ENCODE measurements at places on chromosomes 6 and 20.

DNA sequence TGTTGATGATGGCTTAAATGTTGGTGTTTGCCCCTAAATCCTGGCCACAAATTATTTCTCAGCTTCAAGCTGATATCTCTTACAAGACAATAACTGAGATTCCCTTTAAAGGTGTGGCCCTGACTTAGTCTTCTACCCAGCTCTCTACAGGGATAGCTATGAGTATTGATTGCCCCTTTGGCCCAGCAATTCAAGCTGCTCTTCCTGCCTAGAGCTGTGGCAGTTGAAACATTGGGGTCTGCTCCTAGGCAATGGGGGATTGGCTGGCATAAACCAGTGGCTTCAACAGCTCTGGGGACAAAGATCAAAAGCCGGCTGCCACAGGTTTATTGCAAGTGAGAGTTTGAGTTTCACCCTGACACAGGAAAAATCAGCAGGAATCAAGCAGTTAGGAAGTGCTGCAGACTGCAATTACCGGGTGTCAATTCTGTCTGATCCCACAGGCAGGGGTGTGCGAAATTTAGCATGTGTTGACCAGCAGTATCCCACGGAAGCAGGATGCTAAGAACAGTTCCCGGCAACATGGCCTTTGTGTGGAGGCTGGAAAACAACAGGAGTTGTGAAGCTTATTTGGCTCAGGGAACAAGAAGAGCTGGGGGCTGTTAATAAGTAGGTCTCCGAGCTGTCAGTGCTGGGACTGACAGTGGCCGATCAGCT is 66.2 kb upstream of the IYD start:
- no peak for DNase-seq

DNA sequence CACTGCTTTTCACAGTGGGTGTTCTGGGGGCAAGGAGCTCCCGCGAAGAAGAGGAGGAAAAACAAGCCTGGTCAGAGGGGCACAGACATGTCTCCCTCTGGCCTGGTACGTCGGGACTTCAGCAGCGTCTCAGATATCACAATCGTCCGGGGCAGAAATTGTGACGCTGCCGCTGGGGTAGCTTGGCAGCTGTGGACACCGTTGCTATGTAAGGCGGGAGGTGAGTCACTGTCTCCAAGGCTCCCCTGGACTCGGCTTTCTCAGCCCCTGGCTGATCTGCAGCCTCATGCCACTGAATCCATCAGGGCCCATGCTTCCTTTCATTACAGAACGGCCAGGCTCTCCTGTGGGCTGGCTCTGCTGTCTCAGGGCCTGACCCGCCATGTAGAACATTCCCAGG is 98.7 kb downstream of the SULF2 start:
- DNase-seq = no peak

DNA sequence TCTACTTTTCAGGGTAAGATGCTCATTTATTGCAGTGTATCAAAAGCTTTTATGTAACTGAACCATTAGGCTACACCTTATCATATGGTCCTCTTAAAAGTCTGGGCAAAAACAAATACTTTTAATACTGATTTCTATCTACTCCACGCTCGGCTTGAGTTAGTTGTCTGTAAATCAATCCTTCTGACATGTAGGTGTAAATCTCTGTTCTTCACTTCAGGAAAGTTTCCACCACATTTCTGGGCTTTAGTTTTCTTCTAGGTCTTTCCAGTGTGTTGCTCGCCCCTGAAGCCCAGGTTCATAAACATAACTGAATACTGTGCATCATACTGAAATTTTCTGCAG is 89.2 kb upstream of the RNF217 start:
- DNase-seq = no peak

DNA sequence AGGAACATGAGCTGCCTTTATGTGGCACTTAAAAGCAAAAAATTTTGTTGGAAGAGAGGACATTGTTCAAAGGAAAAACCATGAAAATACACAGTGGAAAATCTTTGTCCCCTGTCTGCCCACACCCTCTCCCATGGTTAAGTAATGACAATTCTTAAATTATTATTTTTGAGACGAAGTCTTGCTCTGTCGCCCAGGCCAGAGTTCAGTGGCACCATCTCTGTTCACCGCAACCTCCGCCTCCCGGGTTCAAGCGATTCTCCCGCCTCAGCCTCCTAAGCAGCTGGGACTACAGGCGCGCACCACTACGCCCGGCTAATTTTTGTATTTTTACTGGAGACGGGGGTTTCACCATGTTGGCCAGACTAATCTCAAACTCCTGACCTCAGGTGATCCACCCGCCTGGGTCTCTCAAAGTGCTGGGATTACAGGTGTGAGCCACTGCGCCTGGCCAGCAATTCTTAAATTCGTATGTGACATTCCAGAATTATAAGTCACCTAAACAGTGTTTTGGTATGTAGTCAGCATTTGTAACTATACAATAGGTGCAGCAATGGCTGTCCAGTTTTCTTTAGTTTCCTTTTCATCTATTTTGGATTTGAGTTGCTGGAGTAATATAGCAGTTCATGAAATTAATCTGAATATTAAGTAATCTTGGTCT is 636 bp upstream of the SSR1 start:
- DNase-seq = no peak

GRCh38 chr20:57048027-57048869 is 218.2 kb downstream of the BMP7 start:
- DNase-seq = no peak

DNA sequence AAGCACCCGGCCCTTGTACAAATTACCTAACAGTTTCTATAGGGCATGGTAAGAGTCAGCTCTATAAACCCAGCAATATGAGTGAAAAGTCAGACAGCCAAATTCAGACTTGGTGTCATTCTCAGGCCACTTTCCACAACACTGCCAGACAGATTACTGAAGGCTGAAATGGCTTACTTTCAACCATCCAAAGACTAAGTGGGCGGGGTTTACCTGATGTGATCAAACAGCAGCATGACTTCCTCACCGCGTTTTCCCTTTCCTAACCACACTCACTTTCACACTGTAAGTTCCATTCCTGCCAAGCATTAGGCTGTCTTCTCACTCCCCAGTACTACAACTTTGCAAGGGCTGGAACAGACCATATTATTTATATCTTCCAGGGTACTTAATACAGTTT is 85.9 kb downstream of the SMLR1 start:
- no peak for DNase-seq

GRCh38 chr20:13995086-13995665 is at the start of gene MACROD2:
Gene MACROD2, plus strand, starts transcription at chr20:13995516.
- DNase-seq = peak; percentile 88

DNA sequence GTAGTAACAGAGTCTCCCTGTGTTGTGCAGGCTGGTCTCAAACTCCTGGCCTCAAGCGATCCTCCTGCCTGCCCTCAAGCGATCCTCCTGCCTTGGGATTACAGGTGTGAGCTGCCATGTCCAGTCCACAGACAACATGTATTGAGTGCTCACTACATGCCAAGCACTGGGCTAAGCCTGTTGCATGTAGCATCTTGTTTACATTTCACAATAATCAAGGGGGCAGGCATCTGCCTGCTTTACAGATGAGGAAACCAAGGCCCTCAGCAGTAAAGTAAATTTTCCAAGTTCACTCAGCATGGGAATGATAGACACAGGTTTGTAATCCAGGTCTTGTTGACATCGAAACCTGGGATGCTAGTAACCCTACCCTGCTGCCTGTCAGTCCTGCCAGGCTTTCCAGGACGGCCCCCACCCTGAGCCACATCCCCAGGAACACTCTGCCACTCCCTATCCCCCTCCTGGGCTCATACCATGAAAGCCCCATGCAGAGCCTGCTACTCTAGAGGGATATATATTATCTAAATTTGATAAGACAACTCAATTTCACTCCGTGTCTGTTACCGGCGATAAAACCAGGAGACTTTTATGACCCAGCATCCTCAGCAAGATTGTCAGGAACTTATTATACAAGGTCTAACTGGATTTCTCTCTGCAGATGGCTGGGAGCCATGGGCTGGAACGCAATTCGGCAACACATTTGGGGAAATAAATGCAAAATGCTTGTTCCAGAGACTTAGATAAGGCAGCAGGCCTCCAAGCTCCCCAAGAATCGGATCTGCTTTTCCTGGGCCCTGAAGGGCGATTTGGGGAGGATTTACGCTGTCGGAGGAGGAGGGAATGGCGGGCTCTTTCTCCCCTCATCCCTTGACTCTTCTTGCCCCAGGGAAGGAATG is 30.4 kb downstream of the CD40 start:
- DNase-seq = no peak

GRCh38 chr6:169163411-169163901 is 90.2 kb downstream of the THBS2 start:
- no peak for DNase-seq

GRCh38 chr6:118651282-118652050 is at the start of gene CEP85L:
Gene CEP85L, minus strand, starts transcription at chr6:118651591. Its CDS starts 322 bp downstream, at chr6:118651269.
- DNase-seq = peak; percentile 96

- DNase-seq = no peak
These were observed 474.0 kb upstream of the GJE1 start for GRCh38 chr6:141658696-141659095.

GRCh38 chr6:41719436-41720261 is 15.8 kb downstream of the TFEB start:
- DNase-seq = no peak

DNA sequence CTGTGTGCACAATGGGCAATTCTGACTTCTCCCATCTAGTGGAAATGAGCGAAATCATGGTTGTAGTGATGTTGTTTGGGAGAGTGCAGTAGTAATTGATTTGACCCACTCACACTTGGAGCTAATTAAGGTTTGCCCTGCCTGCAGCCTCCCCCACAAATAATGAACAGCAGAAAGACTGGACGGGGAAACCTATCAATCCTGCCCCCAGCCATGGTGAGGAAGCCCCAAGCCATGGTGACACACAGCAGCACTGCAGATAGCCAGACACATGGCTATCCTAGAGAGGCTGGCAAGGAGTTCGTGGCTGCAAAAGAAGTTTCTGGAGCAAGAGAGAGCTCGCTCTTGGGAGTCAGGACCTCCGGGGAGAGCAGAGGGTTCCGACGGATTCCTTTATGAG is 27.8 kb downstream of the SAYSD1 start:
- no peak for DNase-seq

GRCh38 chr6:13229205-13230085 is 98.9 kb downstream of the TBC1D7 start:
- no peak for DNase-seq

DNA sequence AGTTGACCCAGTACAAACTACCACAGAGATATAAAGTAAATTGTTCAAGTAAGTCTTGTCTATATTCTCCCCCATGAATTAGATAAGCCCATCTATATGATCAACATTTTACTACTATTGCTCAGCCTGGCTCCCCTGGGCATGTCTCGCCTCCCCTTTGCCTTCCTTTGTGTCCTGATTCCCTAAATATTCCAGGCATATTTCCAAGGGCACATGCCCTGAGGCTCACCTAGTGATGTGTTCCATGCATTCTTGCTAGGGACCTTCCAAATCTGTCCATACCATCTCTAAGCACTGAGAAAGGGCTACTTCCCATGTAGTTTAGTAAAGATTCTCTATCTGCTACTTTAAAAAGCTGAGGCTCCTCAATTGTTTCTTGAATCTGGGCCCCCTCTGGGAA is 309.5 kb upstream of the PRND start:
- no peak for DNase-seq

DNA sequence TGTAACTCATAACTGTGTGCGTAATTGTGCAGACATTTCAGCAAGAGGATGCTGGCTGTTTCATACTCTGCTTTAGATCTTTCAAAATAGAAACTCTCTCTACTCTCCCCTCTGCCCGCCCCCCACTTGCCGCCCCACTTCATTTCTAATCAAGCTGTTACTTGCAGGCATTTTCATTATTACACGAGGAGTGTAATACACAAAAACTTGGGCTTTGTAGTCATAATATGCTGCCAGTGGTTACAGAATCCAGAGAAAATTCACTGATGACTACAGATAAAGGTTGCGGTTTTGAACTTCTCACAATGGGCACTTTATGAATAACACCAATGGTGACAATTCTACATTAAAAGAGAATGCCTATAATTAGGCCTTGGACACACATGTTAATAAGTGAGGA is 194.0 kb upstream of the POU3F2 start:
- no peak for DNase-seq

DNA sequence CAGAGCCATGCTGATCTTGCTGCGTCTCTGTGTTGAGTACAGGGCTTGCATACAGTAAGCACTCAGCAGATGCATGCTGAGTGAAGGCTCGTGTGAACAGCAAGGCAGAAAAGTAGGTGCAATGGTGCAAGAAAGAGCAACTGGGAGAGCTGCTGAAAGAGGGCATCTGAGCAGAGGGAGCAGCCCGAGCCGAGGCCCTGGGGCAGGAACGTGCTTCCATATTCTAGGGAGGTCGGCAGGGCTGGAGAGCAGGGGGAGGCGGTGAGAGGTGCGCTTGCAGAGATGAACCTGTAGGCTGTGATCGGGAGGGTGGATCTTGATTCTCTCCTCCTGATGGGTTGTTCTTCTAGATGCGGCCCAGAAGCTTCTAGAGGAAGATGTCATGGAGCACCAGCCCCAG is 26.4 kb upstream of the STX16 start:
- no peak for DNase-seq

- no peak for DNase-seq
These were observed 326.5 kb upstream of the RUNX2 start for GRCh38 chr6:45001663-45002062.

GRCh38 chr6:113701552-113702254 is 155.4 kb upstream of the MARCKS start:
- DNase-seq = no peak

DNA sequence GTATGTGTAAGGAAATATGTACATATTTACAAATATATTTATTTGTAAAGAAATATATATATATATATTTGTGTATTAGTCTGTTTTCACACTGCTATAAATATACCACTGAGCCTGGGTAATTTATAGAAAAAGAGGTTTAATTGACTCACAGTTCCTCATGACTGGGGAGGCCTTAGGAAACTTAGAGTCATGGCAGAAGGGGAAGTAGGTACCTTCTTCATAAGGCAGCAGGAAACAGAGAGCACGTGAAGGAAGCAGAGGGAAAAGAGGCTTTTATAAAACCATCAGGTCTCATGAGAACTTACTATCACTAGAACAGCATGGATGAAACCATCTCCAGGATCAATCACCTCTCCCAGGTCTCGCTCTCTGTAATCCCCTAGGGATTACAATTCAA is 644.5 kb upstream of the HS3ST5 start:
- no peak for DNase-seq

- DNase-seq = no peak
These were observed 421.2 kb upstream of the JARID2 start for GRCh38 chr6:14824484-14825275.

GRCh38 chr20:62236766-62237513 is 1.4 kb upstream of the OSBPL2 start:
- DNase-seq = no peak

GRCh38 chr20:59064214-59064722 is 21.7 kb upstream of the PRELID3B start:
- no peak for DNase-seq

DNA sequence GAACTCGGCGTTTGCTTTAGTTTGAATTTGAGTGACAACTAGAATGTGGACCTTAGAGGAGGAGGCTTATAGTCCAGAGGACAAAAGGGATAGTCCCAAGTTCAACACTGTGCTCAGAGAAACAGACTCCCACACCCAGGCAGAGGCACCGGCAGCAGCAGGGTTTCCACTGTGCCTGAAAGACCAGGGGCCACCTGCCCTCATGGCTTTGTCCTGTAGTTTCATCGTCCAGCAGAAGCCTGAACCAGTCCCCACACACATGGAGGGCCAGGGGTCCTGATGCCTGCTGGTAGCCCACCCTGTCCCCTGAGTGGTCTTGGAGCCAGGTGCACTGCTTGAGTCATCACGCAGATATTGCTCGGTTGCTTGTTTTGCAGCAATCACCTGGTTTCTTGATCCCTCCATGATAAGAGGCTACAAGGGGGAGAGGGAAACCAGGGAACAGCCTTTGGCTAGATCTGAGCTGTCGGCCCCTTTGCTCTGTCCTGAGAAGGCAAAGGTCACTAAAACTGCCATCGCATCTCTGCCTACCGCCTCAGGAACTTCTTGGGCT is 7.2 kb upstream of the ACSS1 start:
- DNase-seq = no peak

GRCh38 chr6:159117563-159117962 is 51.6 kb upstream of the FNDC1 start:
- no peak for DNase-seq
